ENCODE measurements at places on chromosomes 16 and 17.

GRCh38 chr17:31743797-31744196 lies 115.2 kb downstream of the COPRS start:
- DNase-seq = no peak

DNA sequence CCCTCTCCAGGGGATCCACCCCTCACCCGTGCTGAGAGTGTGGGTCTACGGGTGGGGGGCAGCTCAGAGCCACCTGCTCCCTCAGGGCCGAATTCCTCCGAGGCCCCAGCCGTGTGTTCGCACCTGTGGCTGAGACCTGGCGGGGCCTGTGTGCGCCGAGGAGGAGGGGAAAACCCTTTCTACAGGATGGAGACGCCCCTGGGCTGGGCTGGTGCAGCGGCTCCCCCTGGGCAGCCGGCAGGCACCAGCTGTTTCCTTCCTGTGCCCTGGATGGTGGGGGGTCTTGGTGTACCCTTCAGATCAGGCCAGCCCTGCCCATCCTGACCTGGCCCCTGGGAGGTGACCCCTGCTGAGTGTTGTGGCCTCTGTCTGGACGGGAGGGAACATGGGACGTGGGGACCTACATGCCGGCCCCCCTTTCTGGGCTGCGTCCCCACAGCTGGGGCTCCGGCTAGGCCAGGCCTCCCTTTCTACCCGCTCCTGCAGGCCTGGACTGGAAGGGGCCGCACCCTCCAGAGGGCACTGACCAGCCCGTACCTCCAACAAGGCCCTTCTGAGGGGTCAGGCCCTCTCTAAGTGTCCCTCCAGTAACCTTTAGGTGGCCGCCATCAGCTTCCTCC lies 28.3 kb upstream of the PABPN1L start:
- no peak for DNase-seq

- no peak for DNase-seq
Observed at GRCh38 chr16:51159865-51160264, 8.8 kb upstream of the SALL1 start.

DNA sequence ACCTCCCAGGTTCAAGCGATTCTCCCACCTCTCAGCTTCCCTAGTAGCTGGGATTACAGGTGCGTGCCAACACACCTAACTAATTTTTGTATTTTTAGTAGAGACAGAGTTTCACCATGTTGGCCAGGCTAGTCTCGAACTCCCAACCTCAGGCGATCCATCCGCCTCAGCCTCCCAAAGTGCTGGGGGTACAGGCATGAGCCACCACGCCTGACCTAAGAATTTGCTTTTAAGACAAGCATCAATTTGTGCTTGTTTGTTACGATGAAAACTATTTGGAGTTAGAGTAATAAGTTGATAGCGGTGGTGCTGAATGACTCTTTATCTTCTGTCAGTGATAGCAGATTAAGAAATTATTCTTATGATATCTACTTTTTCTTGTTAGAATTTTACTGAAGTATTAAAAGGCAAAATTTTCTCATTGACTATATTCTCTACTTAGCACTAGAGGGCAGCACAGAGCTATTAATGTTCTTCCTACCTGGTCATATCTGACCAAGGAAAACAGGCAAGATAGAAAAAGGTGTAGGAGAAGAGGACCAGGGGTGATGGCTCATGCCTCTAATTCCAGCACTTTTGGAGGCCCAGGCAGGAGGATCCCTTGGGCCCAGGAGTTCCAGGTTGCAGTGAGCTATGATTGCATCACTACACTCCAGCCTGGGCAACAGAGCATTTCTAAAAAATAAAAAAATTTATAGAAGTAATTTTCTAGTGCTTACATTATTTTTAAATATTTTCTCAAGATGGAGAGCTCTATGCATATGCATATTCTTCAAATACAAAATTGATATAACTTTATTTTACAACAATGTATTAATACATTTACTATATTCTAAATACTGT lies 24.5 kb downstream of the STXBP4 start:
- no peak for DNase-seq

GRCh38 chr17:18850679-18851078 lies 7.3 kb upstream of the PRPSAP2 start:
- no peak for DNase-seq

GRCh38 chr16:61364990-61365389 lies 671.2 kb downstream of the CDH8 start:
- DNase-seq = no peak

DNA sequence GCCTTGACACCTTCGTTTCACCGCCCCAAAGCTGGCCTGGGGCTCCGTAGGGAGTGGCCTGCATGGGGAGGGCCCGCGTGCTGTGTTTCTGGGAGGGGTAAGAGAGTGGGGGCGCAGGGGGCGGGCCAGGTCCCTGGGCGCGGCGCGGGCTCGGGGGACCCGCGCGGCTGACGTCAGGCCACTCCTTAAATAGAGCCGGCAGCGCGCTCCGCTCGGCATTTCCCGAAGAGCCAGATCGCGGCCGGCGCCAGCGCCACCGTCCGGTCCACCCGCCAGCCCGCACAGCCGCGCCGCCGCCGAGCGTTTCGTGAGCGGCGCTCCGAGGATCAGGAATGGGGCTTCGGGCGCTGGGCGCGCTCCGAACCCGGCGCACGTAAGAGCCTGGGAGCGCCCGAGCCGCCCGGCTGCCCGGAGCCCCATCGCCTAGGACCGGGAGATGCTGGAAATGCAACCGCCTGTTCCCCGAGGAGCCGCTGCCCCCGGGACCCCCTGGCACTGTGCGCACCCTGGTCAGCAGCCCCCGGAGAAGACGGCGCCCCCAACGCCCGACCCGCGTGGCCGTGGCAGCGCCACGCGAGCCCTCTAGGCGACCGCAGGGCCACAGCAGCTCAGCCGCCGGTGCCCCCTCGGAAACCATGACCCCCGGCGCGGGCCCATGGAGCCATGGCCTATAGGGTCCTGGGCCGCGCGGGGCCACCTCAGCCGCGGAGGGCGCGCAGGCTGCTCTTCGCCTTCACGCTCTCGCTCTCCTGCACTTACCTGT lies at the start of gene HS3ST2:
TSS of gene HS3ST2 (plus strand) at position 215 of the 763 bp plus-strand sequence. CDS start at position 664, 449 bp downstream.
- DNase-seq = no peak

- no peak for DNase-seq
Observed at GRCh38 chr16:11032000-11032921, 87.9 kb downstream of the CLEC16A start.

GRCh38 chr16:11673091-11674000 lies 5.1 kb downstream of the SNN start:
- DNase-seq = no peak

DNA sequence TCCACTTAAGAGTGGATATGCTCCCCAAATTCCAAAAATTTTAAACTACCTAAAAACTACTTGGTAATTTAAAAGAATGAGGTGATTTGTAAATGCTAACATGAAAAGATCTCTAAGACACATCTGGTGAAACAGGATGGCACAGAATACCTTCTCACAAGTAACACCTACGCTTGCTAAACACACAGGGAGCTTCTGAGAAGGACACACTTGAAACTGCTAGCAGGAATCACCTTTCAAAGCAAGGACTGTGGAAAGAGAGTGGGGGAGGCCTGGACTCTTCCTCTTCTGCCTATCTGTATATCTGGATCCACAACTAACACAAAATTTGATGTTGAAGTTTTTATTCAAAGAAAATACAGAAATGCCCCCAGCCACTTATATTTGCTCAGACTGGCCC lies 52.4 kb downstream of the CYTH1 start:
- no peak for DNase-seq

GRCh38 chr17:64457156-64457555 lies 8.2 kb downstream of the MILR1 start:
- no peak for DNase-seq

GRCh38 chr16:72241930-72242329 lies 70.0 kb upstream of the PMFBP1 start:
- DNase-seq = no peak

- DNase-seq = no peak
Observed at GRCh38 chr17:45748731-45749310, 35.3 kb upstream of the CRHR1 start.

GRCh38 chr16:83351846-83352245 lies 455.9 kb upstream of the HSBP1 start:
- DNase-seq = no peak

- no peak for DNase-seq
Observed at GRCh38 chr17:52120465-52120864, 38.0 kb downstream of the CA10 start.

- DNase-seq = no peak
Observed at GRCh38 chr16:8239443-8239842, 350.9 kb downstream of the TMEM114 start.

DNA sequence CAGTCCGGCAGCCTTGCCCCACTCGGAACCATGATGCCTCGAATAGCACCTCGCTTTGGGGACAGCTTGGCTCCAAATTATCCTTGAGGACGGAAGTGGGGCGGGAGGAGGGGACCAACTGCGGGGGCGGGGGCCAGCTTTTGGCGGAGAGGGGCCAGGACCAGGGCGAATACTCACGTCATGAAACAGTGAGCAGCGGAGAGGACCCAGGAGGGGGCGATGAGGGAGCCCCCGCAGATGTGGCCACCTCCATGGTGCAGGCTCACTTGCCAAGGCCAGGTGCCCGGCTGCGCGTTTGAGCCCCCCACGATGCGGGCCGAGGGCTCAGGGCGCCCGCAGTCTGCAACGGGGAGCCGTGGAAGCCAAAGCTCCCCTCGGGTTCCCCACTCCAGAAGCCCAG lies 970 bp downstream of the PRSS36 start:
- DNase-seq = no peak

DNA sequence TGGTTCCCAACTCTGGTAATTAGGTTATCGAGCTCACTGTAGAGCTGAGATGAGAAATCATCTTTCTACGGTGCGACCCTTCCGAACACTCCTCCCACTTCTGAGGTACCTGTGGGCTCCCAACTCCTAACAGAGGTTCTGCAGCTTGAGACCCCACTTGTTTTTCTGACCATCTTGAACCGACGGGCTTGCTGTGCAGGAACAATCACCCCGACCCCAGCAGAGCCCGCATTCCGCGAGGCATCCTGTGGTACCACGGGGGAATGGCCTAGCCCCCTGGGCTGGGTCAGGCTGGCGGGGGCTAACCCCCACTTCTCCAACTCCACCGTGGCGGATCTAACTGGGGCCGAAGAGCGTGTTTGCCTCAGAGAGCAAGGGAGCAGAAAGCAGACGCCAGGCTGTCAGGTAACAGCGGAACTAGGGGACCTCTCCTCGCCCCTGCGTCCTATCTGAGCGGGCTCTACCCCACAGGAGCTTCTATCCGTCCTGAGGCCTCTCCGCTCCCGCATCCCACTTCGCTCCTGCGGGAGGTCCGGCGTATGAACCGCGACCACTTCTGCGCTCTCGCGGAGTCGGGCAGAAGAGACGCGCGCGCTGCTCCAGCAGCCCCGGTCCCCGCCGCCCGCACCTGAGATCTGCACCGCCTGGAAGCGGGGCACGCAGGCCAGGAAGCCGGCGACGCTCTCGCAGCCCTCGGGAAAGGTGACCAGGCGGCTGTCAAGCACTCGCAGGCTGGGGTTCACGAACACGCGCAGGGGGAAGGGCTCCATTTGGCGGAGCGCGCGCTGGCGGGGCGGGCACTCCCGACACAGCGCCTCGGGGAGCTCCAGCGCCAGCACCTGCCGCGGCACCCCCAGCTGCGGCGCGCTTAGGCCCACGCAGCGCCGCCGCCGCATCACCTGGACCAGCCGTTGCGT lies 761 bp downstream of the PDF start:
- no peak for DNase-seq

- DNase-seq = no peak
Observed at GRCh38 chr16:56400458-56400857, 24.9 kb downstream of the AMFR start.

GRCh38 chr16:88650749-88651275 lies at the start of gene CYBA:
CYBA (minus strand) TSS chr16:88651053; CDS start chr16:88651013, 40 bp downstream.
- no peak for DNase-seq

DNA sequence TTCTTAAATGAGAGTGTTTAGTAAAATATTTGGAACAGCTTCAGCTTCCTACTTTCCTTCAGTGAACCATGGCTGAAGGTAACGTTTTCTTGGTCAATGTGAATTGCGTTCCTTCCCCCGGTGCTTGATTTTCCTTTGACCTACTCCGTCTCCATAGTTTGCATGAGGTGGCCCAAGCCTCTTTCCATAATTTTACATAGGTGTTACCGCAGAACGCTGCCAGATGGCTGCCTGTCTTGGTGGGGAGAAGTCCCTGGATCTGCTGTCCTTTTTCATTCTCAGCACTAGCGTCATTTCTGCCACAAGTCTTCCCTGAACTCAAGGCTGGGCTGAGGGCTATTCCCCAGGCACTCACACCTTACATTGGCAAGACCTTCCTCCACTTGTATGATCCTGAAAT lies 178.4 kb downstream of the PRKCA start:
- no peak for DNase-seq

- no peak for DNase-seq
Observed at GRCh38 chr17:35868737-35869136, at the start of gene HEATR9. HEATR9 (minus strand) TSS chr17:35868891; CDS start chr17:35868742, 149 bp downstream.

DNA sequence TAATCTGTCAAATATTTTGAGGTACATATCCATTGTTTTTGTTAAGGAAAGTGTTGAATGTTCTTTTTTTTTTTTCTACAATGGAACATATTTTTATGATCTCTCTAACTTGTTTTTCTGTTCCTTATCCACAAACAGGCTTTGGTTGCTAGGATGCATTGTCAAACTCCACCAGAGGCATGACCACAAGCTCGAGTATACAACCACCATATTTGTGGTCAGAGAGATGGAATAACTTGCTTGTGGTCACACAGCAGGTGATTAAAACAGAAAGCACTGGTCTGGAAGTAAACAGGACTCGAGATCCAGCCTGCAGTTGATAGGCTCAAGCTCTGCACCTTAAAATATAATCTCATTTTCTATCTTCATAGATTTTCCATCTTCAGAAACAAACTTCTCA lies 105.8 kb upstream of the ADAMTS18 start:
- no peak for DNase-seq

DNA sequence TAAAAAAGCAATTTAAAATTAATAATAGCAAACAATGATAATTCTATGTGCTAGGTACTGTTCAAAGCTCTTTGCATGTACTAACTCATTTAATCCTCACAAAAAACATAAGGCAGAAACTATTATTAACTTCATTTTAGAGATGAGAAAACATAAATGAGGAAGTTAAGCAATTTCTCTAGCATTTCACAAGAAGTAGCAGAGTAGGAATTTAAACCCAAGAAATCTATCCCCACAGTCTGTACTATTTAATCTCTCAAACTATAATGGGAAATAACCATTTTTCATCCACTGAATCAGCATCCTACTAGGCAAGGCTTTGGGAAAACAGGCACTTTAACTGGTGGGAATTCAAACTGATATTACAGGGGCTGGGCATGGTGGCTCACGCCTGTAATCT lies 42.2 kb upstream of the INTS2 start:
- no peak for DNase-seq
